DMS153 (cell line): ENCODE measurements at places on chromosomes 5 and 9.
A peak's percentile ranks its signal among the peaks of the same experiment; 100 is the strongest.

GRCh38 chr5:141760753-141761152 lies 78.7 kb upstream of the ARAP3 start:
- DNase-seq: no peak

DNA sequence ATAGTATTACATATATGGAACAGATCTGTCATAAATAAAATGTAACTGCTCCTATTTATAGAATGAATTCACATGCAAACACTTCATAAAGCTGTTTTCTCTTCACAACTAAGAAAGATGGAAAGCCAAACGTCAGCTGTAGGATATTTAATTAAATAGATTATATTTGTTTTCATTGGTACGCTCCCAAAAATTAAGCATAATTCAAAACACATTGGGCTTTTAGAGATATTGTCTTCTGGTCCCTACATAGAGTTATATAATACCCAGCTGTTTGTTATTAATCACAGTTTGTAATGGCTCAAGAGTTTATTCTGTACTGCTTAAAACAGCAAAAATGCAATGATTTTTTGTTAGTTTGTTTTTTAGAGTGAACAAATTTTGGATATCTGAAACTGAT lies 61.2 kb downstream of the MRPS30 start:
- no peak for DNase-seq

GRCh38 chr9:108967916-108968315 lies 33.7 kb downstream of the ABITRAM start:
- no peak for DNase-seq

- no peak for DNase-seq
Observed at GRCh38 chr5:3740546-3741373, 145.1 kb downstream of the IRX1 start.

DNA sequence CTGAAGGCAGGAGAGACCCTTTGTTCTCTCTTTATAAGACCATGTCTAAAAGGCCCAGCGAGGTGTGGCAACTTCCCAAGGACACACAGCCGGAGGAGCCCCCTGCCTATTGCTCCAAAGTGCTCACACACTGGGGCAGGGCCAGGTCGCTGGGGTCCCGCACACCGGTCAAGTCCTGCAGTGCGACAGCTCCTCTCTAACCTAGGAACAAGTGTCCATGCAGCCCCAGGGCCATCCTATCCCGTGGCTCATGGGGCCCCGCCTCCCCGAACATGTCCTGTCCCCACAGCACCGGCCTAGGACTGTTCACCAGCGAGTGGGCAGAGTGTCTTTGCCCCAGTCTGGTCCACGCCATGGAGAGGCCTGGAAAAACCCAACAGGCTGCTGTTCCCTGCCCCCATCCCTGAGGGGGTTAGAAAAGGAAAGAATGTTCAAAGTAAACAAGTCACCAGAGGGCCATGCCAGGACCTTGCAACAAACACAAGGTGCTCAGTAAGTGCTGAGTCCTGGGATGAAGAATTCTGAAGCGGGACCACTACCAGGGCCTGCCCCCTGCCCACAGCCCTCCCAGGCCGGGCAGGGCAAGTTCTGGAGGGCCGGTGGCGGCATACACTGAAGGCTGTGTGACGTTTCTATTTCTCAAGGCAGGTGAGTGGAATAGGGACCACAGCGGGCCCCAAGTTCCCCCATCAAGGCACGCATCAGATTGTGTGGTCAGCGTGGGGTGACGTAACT lies 938 bp downstream of the NINJ1 start:
- no peak for DNase-seq

DNA sequence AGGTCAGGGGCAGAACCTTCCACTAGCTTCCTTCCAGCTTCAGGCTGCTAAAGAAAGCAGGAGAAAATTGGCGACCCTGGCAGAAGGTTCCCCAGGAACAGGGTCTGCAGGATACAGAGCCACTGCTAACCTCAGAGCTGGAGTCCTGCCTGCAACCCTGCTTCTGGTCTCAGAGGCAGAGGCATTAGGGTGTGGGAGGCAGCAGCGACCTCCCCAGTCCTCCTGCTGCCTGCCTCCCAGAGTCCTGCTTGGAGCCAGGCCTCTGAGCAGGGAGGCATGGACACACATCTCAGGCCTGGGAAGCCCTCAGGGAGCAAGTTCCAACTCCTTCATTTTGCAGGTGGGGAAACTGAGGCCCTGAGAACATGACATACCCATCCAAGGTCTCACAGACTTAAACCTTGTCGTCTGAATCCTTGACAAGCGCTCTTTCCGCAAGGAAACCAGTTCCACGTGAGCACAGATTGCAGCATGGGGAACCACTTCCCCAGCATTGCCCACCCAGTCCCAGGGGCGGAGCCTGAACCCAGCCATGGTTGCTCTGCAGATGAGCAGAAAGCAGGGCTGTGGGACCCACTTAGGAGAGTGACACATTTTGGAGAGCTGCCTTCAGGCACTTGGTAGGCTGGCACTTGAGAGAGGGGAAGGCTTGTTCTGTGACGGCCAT lies 28.2 kb upstream of the HAND1 start:
- no peak for DNase-seq

DNA sequence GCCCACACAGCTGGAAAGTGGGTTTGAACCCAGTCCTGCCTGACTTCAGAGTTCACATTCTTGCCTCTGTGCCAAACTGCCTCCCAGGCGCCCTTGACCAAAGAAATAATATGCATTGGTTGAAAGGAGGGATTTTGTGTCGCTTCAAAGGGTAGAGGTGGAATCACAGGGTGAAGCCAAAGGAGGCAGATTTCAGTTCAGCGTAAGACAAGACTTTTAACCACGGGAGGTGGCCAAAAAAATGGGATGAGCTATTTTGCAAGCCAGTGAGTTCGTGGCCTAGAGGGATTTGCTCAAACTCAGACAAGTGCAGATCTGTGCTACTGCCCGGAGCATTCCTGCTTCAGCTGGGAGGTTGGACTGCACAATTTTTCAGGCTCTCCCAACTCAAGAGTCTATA lies 57.6 kb upstream of the RANBP3L start:
- no peak for DNase-seq

DNA sequence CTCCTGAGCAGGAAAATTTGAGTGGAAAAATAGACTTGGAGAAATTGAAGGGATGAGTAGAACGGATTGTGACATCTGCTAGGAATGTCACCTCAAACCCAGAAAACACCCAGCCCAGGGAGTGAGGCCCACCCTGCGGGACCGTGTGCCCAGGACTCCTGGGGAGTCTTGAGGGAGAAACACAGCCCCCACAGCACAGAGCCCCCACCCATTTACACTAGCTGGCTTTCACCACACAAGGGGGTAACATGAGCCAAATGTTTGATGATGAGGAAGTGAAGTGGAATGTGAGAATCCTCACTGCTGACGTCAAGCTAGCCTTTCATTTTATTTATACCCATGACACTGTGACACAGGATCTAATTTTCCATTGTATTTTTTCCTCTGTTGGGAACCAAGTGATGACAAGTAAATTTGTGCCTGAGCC lies 42.8 kb upstream of the PDE8B start:
- peak; percentile 3 for DNase-seq

DNA sequence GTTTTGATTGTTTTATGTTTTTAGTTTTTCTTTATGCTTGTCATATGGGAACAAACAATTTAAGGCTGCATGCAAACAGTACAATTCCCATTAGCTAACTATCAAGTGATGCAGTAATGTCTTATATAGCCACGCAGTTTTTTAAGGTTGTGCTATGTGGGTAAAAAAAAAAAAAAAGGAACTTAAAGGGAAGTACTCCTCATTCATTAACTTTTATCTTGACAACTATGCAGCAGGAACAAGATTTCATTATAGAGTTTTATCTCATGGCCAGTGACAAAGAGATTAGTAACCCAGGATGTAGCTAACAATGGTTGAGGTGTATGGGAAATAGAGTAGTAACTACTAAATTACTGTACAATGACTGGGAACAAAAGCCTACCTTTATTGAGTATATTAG lies 1008.2 kb upstream of the CDH9 start:
- DNase-seq: no peak

DNA sequence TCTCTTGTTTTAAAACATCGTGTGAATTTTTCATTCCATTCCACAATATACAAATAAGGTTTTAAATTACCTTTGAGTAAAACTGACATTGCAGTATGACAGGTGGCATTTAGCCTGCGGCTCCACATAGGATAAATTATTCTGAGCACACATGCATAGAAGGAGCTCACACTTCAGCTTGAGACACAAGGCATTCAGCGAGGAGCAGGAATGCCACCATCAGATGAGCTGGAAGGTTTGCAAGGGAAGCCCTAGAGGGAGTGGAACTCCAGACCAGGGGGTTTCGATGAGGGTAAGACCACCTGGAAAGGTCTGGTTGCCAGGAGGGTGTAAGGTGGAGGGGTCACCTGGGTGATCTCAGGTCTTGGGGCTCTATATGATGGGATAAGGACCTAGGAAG lies 259.0 kb upstream of the ADRA1B start:
- no peak for DNase-seq

DNA sequence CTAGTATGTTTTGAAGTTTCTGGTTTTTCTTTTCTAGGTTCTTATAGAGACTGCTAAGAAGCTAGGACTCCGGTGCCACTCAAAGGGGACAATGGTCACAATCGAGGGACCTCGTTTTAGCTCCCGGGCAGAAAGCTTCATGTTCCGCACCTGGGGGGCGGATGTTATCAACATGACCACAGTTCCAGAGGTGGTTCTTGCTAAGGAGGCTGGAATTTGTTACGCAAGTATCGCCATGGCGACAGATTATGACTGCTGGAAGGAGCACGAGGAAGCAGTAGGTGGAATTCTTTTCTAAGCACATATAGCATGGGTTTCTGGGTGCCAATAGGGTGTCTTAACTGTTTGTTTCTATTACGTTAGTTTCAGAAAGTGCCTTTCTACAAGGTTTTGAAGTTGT lies 52.2 kb downstream of the MTAP start:
- DNase-seq: no peak

- no peak for DNase-seq
Observed at GRCh38 chr5:66134407-66134861, 9.7 kb upstream of the SREK1 start.

DNA sequence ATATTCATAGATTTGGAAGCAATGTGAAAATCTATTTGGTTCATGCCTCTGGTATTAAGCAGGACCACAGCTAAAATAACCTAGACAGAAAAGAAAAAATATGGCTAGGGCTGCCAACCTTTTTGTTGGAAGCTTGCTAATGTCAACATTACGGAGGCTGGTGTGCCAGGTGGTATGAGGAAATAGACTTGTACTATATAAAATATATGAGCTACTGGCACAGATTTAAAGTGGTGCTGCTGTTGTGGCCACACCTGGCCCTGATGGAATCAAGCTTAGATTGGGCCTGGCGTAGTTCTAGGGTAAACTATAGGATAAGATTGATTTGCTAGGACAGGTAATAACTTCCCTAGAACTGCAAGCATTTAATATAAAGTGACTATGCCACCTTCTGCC lies 10.6 kb upstream of the PARP8 start:
- DNase-seq: peak; percentile 91
